SK-MEL-5 (cell line): ENCODE measurements at places on chromosomes 6 and 20.
A peak's percentile ranks its signal among the peaks of the same experiment; 100 is the strongest.

DNA sequence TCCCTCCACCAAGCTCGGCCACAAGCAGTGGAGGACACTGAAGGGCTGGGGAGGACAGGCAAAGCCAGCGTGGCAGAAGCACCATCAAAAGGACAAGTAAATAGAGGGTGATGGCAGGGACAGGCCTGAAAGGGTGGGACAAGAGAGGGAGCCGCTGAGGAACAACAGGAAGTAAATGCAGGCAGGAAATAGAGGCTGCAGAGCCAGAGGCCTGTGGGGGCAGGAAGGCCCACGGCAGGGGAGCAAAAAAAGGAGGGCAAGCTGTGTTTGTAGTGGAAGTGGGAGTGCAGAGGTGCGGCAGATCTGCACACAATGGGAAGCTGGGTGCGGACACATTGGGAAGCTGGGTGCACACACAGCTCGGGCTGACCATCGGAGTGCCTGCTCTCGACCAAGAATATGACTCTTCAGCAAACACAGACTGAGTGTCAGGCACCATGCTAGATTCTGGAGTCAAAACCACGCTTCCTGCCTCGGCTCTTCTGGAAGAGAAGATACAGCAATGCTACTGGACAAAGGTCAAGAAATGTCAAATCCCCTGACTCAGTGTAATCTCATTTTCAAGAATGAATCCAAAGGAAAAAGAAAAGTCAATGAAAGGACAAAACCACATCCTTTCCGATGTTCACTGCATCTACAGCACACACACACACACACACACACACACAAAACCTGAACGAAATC is 40.4 kb upstream of the RAB22A start:
- DNase-seq, result no peak

GRCh38 chr6:1020133-1020532 is 291.8 kb upstream of the FOXQ1 start:
- DNase-seq, result no peak

GRCh38 chr6:79277109-79277508 is 42.6 kb upstream of the HMGN3 start:
- DNase-seq, result no peak

- DNase-seq, result peak; percentile 72
Measured at GRCh38 chr6:52407467-52407866, 12.7 kb upstream of the EFHC1 start.

- no peak for DNase-seq
Measured at GRCh38 chr6:162705736-162706135, 21.8 kb downstream of the PRKN start.

GRCh38 chr20:53238121-53238660 is 266.0 kb downstream of the TSHZ2 start:
- no peak for DNase-seq

DNA sequence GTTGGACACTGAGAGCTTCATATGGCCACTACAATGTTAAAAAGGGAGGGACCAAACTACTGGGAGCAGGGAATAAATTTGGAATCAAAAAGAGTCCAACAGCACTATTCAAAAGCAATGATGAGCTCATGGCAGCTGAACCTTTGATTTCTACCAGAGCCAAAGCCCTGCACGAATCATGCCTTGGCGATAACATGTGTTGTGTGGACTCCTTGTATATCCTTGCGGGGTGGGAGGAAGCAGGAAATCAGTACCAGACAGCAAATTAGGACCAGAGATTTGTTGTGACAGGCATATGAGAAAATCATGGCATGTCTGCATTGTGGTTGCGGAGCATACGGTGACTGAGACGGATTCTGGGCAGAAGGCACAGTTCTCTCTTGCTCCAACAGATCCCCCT is 85.6 kb upstream of the EMILIN3 start:
- DNase-seq, result no peak

GRCh38 chr20:48209102-48209501 is 423.8 kb upstream of the SULF2 start:
- DNase-seq, result no peak

DNA sequence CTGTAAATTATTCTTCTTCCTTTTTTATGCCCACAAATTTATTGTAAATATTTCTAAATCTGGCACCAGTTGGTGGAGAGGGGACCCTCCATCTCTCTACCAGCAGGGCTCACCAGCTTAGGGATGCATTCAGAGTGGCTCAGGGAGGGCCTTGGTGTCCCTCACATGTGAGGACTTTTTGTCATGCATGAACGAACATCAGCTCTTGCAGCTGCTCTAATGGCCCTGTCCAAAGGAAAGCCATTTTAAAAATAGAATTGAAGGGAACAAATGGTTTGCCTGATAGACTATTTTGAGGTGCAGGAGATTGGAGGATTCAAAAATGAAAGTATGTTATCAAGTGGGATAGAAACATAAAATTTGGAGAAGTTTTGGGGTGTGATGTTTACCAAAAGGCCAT is 37.5 kb upstream of the KLHL31 start:
- DNase-seq, result no peak

GRCh38 chr6:124069230-124069950 is 265.7 kb downstream of the NKAIN2 start:
- DNase-seq, result no peak

DNA sequence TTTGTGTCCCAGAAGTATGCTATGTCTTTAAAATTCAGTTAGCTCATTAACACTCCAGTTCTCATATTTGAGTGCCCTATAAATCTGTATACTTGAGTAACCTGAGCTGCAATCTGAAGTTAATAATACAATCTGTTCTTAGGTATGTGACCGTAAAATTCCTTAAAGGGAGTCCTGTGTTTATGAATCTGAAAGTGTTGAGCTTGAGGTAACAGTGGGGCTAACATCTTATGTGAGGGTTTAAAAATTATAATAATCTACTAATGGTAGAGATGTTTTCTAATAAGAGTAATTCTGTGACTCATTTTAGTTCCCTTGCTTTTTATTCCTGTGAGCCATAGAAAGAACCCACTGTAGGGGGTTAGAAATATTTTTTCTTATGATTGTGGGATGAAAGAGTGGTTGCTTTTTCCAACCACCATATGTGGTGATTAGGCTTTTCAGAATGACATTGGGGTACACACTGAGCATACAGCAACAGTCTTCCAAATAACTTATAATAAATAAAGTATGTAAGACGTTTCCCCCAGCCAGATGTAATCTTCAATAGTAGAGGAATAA is 121.2 kb downstream of the BCKDHB start:
- no peak for DNase-seq

DNA sequence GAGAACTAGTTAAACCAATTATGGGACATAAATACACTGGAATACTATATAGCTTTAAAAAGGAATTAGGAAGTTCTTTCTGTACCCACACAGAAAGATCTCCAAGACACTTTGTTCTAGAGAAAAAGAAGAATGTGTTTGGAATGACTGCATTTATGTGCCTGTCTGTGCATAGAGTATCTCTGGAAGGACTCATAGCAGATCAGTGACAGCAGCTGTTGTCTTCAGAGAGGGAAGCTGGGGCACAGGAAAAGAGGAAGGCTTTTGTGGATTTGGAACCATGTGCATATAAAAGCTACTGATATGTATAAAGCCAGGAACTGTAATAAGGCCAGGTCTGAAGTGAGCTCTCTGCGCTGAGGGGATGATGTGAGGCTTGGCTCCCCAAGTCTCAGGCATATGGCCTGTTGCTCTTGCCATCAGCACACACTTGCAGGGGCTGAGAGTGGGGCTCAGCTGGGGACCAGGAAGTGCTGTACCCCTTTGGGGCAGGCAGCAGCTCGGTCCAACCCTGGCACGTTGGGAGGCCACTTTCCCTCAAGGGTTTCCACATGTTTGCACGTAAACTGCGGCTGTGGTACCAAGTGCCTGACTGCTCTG is 31.8 kb upstream of the CCDC167 start:
- DNase-seq, result no peak

DNA sequence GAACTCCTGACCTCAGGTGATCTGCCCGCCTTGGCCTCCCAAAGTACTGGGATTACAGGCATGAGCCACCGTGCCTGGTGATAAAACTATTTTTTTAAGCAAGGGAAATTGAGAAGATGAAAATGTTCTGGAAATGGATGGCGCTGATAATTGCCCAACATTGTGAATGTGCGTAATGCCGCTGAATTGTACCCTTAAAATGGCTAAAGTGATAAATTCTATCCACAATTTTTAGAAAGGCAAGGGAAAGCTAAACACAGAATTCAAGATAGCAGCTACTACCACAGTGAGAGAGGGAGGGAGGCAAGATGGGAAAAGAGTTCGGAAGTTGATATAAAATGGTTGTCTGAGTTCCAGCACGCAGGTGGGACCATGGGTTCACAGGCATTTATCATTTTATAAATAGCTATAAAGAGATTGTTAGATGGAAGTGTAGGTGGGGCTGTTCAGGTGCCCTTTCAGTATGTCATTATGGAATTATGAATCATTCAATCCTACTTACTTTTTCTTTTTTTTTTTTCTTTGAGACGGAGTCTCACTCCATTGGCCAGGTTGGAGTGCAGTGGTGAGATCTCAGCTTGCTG is 8.3 kb downstream of the RIPOR3 start:
- no peak for DNase-seq

GRCh38 chr6:33609528-33609927 is 11.6 kb upstream of the ITPR3 start:
- no peak for DNase-seq

DNA sequence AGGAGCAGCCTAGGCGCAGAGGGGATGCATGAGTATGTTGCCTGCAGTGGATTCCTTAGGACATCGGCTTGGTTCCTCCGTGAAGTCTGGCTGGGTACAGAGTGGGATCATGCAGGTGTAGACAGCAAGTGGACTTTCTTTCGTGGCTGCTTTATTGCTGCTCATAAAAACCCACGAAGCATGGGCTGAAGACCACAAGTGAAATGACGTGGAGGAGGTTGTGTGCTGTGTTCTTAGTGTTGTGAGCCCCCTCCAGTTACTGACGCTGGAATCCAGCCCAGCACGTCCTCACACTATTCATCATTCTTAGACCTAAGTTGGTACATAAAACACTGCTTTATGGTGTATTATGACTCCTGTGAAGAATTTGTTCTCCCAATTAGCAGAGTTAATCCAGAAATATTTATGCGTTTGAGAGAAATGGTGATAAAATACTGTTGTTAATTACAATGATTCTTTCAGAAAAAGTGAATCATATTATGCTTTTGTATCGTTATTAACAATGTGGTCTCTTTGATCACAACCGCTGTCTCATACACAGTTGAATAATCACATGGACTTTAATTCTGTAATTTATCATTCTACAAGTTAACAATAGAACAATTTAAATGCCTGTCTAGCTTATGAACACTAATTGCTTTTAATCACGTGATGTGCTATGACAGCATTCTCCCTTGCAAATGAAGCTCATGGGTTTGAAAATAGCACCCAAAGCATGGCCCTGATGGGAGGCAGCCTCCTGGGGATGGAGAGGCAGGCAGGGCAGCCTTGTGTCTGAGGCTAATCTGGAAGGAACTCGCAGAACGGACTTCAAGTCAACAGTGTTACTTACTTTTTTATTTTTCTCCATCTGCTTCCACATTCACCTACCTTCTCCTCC is 233.9 kb upstream of the SYNDIG1 start:
- DNase-seq, result no peak

DNA sequence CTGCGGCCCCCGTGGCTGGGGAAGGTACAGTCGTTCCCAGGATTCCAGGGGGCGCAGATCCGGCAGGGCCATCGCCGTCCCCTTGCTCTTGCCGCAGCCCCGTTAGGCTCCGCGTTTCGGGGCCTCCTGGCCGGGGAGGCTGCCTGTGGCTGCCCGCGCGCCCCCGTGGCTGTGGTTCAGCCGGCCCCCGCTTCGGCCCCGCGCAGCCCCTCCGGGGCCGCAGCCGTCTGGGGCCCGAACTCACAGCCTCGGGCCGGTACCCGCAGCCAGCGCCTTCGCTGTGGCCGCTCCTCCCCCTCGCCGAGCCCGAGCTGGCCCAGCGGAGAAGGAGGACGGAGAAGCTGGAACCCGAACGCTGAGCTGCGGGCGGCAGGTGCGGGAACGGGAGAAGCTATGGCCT is 1826.9 kb upstream of the DEFB115 start:
- no peak for DNase-seq

DNA sequence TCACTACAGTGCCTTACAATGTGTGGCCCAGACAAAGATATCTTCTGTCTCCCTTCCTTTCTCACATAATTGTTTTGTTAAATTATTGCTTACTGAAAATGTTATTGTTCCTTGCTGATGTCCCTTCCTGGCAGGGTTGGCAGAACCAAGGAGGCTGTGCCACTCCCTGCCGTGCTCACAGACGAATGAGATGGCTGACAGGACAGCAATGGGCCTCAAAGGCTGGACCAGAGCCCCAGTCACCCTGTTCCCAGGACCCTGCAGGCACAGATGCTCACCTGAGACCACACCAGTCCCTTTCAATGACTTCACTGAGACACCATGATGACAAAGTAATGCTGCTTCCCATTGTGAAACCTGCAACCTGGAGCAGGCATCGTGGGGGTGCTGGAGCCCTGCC is 375.1 kb downstream of the HACE1 start:
- no peak for DNase-seq

DNA sequence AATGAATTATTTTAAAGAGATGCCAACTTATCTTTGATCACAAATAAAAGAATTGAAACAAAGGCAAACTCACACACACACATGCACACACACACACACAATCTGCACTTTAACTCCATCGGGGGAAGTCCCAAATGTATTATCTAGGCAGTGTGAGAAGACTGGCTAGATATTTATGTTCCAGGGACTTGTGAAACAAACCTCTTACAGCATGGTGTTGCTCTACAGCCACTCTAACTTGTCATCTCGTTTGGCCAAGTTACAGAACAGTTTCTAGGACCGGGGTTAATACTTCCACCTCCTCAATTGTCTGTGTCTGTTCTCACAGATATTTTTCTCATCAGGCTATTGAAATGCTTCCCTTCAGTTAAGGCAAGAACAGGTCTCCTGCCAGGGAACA is 855.0 kb downstream of the EPHA7 start:
- no peak for DNase-seq

DNA sequence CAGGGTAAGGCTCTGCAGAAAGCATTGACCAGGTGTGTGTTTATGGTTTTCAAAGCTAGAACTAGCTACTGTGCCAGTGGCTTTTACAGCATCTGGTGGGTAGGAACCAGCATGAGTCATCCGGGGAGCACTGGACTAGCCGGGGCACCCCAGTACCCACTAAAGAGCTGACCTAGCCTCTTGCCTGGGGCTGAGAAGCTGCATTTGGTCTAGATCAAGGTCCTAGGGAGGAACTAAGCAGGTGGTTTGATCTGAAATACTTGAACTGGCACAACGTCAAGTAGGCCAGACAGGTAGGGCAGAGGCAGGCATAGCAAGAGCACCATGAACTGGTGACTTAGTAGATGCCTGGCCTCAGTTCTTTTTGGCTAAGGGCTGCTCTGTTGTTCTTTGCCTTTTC is 109.8 kb upstream of the PTPRK start:
- DNase-seq, result no peak
